ENCODE measurements at places on chromosomes 1 and 21. TPM values are rescaled to one million over a fixed set of nuclear protein-coding genes. Genes with fewer than 3 reads are reported as not detected.

The THBS3 gene
- total RNA-seq, result 10.1 TPM

The NBPF3 gene
- 20.3 TPM for total RNA-seq

The TMEM61 gene
- not detected for total RNA-seq

The EPS15 gene
- 22.9 TPM for total RNA-seq

The PTPN7 gene
- total RNA-seq, result not detected

The F3 gene
- total RNA-seq, result 10.3 TPM

The AGMAT gene
- 2.1 TPM for total RNA-seq

The S100A12 gene
- not detected for total RNA-seq

The ST6GALNAC3 gene
- total RNA-seq, result 3.6 TPM

The KRTAP8-1 gene
- total RNA-seq, result not detected

The HENMT1 gene
- 3.4 TPM for total RNA-seq

The ETV3L gene
- total RNA-seq, result not detected

The HSD11B1 gene
- total RNA-seq, result 20.5 TPM

The BRDT gene
- total RNA-seq, result not detected

The IFI44 gene
- 3.7 TPM for total RNA-seq

The UFC1 gene
- total RNA-seq, result 62.0 TPM

The HPDL gene
- total RNA-seq, result 7.1 TPM

The AHDC1 gene
- 8.6 TPM for total RNA-seq

The CASZ1 gene
- 0.30 TPM for total RNA-seq

The LCE1B gene
- not detected for total RNA-seq

The AXDND1 gene
- 0.30 TPM for total RNA-seq

The FTCD gene
- not detected for total RNA-seq

The NFIA gene
- 4.5 TPM for total RNA-seq

The COL24A1 gene
- 0.15 TPM for total RNA-seq

The CFAP126 gene
- not detected for total RNA-seq

The PDZK1 gene
- total RNA-seq, result under 0.01 TPM

The TEX38 gene
- total RNA-seq, result not detected

The CDK11B gene
- 16.5 TPM for total RNA-seq

The TNFRSF18 gene
- not detected for total RNA-seq

The MOV10 gene
- total RNA-seq, result 47.7 TPM

The DENND4B gene
- total RNA-seq, result 14.3 TPM

Data from bronchus fibroblast of lung (primary cell).